Activated CD8-positive, alpha-beta T cell treated with anti-CD3 and anti-CD28 coated beads for 36 hours (primary cell): ENCODE measurements at places on chromosomes 13 and 19.
A peak's percentile ranks its signal among the peaks of the same experiment; 100 is the strongest.

- DNase-seq: no peak
Measured at GRCh38 chr13:23752111-23753001, 136.8 kb downstream of the MIPEP start.

- DNase-seq: no peak
Measured at GRCh38 chr13:48112896-48113755, 18.2 kb upstream of the MED4 start.

GRCh38 chr19:9586764-9587163, 2.5 kb upstream of the ZNF121 start:
- DNase-seq: peak; percentile 91

- DNase-seq: no peak
Measured at GRCh38 chr19:54017261-54017660, 25.8 kb downstream of the CACNG6 start.

DNA sequence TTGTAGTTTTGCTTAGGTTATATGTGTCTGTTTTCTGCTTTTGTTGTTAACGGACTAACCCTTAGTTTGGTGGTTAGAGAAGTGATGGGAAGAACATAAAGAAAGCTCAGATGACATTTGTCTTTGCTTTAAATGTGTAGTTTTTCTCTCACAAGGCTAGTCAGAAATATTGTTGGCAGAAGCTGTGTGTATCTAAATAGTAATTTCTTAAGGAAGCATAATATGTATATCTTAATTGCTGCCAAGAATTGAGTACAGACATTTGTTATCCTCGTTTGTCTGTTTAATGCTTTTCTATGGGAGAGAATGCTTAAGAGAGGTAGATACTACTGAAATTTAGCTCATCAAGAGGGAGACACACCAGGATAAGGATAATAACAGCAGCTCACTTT, 2.7 kb downstream of the RGCC start:
- no peak for DNase-seq
